HS-5 (cell line): ENCODE measurements at places on chromosomes 16 and 17.

DNA sequence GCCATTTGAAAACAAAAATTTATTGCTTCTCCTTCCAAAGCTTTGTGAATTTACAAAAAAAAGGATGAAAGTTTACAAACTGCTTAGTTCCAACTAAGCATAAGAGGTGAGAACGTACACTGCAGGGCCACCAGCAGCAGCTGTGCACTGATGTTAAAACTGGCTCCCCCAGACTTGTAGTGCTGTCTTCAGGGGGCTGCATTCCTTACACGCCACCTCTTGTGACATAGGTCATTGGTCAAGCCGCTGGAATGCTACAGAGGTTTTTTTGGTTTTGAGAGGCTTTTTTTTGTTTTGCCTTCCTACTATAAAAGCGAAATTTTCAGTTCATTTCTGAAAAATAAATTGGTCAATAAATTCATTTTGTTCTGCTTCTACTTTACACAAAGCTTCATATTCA is 6.9 kb downstream of the IFT20 start:
- DNase-seq, result no peak

- DNase-seq, result no peak
Observed at GRCh38 chr16:23174622-23175021, 7.9 kb upstream of the SCNN1G start.

DNA sequence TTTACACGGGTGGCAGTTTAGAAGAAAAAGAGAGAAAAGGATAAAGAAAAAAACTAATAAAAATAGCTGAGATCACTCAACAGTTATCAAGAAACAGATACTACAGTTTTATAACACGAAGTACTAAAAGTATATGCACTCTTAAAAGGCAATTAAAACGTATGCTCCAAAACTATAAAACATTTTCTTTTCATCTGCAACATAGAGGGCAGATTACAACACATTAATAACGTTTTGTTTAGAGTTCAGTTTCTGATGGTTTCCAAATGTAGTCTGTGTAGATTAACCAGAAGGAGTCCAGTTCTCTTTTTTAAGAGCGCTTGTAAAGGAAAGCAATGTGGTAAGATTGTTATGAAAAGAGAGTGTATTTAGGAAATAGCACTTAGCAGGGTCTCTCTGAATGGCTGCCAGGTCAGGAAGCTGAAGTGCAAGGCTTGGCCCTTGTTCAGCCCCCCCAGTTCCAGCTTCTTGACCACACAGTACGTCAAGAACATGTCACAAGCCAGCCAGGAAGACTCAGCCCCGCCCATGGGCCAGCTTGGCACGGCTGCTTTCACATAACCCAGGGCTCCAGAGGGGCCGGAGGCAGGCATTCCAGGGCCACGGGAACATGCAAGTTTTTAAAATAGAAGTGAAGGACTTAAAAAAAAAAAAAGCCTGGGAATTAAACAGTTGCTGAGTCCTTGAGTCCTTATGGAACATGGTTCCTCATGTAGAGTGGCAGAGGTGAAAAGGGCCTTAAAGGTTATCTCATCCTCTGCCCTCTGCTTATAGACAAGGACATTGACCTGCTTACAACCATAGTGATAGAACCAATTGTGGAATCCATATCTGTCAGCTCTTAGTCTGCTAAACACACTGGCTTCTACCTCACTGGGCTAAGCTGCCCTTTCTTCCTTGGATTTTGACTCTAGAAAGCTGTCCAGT is 147.4 kb upstream of the TBX2 start:
- no peak for DNase-seq

- DNase-seq, result no peak
Observed at GRCh38 chr17:58120195-58120822, 27.9 kb upstream of the OR4D1 start.

DNA sequence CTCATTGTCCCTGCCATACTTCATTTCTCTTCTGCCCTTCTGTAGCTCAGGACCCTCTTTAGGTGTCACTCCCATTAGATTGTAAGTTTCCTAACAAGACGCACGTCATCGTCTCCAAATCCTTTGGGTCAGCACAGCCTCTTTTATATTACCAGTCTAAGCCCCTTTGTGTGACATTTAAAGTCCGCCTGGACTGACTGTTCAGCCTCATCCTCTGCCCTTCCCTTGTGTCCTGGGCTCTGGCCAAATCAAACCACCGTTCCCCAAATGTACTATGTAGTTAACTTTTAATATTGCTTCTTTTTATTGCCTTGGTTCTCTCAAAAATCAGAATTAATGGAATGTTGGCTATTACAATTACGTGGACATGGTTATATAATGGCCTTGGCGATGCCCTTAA is 38.2 kb downstream of the PITPNC1 start:
- no peak for DNase-seq

DNA sequence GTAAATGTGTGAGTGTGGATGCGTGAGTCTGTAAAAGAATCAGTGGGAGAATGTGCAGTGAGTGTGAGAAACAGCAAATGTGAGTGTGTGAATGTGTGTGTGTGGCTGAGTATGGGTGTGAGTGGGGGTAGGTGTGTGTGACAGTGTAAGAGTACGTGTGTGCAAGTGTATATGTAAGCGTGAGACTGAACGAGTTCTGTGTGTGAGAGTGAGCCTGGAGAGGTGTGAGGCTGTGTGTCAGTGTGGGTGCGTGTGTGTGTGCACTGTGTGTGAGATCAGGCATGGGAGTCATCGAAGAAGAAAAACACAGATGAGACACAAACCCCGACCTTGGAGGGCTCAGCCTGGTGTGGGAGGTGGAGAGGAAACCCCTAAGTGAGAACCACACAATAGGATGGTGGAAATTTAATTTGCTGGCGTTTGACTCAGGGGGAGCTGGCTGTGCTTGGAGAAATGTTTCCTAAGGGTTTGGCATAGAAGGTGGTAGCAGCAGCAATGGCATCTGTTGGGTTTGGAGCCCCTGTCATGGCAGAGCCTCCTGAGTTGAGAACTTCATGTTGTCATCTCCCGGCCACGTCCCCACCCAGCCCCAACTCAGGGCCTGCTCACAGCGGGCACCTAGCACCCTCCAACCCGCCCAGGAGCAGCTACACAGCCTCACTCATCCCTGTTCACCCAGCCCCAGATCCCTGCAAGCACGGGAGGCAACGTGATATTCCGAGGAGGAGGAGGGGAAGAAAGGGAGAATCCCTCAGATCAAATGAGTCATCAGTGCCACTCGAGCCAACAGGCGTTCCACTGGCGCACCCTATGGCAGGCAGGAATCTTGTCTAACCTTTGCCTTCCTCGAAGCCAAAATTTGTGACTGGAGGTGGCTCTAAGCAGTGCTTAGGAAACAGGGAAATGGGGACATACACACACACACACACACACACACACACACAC is 14.3 kb upstream of the NUBP1 start:
- no peak for DNase-seq

DNA sequence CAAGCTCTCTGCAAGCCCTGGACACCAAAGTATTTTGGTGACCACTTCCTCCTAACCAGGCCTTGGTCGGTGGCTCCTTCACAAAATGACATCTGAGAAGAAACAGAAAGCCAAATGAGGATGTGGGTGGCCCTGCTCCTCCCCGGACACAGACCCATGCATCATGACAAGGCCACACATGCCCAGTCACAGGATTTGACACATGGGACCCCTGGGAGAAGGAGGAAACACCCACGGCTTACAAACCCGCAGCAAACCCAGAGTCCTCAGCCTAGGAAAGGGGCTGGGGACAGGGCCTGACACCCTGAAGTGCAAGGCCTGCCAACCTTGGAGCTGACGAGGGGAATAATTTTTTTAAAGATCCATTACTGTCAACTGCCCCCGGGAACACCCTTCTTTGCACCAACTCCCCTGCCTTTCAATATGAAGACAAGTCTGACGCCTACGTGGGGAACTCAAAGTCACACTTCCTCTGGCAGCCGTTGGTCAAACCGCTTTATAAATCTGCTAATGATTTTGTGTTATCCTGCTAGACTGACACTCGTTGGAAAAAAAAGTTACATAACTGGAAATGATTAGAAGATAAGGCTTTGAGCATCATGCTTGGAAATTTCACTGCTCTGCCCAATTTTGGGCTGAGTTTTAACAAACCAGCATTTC is 41.3 kb downstream of the GAS7 start:
- no peak for DNase-seq
